Activated CD4-positive, alpha-beta T cell treated with anti-CD3 and anti-CD28 coated beads for 36 hours (primary cell): ENCODE measurements at places on chromosomes 2 and 18. TPM values are rescaled to one million over a fixed set of nuclear protein-coding genes. Genes with fewer than 3 reads are reported as not detected.

DYSF gene
- total RNA-seq = 0.02 TPM

B4GALT6 gene
- total RNA-seq = 6.5 TPM

IL1RL1 gene
- 0.26 TPM for total RNA-seq

SF3B6 gene
- 143 TPM for total RNA-seq

MERTK gene
- total RNA-seq = 1.4 TPM

DNA sequence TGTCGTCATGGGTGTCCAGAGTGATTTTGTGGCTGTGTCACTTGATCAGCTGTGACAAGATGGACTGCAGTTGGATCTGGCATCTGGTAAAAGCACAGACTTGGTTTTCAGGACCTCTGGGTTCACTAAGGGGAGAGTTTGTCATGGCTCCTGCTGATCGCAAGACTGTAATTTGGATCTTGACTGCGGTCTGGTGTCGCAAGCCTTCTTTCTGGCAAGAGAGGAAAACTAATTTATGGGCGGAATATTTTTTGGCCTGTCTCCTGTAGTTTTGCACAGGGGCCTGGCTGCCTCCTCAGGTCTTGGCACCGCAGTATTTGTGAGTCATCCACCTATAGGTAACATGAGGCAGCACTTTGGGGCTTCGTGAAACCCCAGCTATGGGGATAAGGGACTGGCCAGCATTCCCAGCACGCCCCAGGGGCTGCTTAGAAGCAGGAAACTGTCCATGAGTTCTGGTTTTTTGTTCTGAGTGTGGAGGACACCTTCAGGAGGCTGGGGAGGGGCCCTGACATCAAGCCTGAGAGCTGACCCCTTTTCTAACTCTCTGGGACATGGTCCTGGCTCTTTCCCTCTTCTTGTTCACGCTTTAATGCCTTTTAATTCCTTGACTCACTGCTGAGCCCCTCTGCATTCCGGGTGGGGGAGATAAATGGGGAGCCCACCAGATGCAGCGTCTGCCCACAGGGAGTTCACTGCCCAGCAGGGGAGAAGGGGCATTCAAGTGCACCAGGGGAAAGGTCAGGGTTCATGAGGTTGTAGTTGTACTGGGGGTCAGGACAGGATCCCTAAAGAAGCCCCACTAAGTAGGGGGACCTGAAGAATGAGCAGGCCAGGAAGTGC lies 12.2 kb downstream of the SH3BP4 start:
- DNase-seq = no peak

- DNase-seq = no peak
Observed at GRCh38 chr2:78644854-78645253, 380.6 kb upstream of the REG3G start.

DNA sequence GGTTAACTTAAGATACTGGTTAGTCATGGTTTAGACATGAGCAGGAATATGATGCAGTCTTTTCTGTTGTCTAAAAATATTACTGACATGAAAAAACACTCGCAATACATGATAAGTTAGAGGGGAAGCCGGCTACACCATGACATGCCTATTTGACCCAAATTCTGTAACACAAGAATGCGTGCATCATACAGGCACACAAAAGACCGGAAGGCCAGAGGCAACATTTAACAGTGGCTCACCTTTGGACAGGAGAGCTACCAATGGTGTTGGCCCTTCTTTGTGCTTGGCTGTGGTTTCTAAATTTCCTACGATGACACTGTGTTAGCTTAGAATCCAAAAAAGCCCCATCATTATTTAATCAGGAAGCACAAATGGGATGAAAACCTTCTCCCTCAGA lies 4.1 kb downstream of the PARD6G start:
- no peak for DNase-seq

- no peak for DNase-seq
Observed at GRCh38 chr2:205772983-205773382, 90.7 kb downstream of the NRP2 start.

DNA sequence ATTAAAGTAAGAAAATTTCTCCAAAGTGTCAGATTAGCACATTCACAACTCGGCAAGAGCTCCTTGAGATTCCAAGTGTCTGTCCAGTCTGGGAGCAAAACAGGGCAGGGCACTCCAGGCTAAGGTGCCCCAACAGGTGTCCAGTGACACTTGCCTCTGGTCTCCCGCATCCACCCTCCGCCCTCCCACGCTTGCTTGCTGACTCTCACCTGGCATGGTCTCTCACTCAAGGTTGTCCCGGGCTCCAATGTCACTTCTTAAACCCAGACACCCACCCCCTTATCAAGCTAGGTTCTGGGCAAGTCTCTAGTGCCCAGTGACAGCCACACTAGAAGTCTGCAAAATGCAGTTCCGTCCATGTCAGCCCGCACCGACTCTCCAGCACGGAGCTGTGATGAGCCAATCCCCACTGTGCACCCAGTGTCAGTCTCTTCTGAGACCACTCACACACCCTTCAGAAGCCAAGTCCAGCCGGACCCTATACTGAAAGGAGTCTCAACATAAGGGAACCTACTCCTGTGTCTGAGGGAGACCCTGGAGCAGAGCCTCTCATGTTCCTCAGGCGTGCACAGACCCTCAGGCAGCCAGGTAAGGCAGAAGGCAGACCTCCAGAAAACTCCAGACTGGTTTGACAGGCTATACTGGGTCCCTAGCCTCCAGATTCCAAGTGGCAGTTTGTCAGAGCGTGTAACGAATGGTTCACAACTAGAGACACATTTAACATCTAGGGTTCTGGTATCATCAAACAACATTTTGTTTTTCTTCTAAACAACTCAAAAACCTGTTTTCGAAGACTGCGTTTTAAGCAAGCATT lies 45.6 kb downstream of the HDLBP start:
- DNase-seq = no peak

DNA sequence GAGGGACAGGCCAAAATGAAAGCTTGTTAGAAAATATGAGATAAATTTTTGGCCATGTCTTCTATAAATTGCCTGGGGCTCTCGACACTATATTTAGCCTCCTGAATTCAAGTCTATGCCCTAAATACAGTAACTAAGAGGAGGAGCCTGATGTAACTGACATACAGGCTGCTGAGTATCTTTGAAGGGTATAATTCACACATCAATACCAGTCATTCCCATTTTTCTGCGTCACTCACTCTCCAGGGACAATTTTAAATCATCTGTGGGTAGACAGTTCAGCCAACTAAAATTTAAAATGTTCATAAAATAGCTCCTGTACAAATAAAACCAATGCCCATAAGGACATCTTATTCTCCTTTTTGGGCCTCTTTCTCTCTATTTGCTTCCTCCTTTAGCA lies 105.9 kb downstream of the AP1S3 start:
- DNase-seq = no peak

- DNase-seq = peak; percentile 65
Observed at GRCh38 chr2:96325041-96325883, at the start of gene ITPRIPL1. TSS of gene ITPRIPL1 (plus strand) at chr2:96325317. CDS start at chr2:96325840, 523 bp downstream.

DNA sequence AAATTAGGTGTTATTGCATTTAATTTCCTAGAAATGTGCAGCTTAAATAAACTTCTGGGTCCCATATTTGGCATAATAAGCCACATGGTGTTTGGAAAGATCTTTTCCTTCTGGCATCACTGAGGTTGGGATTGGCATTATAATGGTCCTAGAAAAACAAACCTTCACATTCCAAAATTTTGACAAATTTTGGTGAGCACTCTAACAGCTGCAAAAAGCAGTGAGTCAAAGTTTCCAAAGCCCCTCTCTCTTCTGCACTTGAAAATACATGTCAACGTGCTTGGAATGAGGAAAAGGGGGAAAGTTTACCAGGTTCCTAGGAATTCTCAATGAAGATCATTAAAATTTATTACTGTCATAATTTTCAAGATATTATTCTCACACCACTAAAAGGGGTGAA lies 77.8 kb upstream of the STK17B start:
- DNase-seq = no peak

- peak; percentile 10 for DNase-seq
Observed at GRCh38 chr18:48408111-48408726, 964 bp downstream of the ZBTB7C start.

DNA sequence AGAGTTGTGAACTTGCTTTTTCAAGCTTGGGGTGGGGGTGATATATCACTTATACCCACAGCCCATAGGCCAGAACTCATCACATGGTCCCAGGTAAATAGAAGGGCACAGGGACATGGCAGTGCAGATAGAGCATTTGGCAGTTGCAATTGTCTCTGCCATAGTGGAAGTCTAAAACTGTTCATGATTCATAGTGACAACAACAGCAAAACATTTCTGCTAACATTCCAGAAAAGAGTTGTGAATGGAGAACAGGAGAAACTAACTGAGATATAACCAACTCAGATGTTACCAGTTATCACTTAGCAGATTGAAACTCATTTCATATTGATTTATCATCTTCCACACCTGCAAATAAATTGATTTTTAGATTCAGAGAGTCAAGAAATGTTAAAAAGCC lies 278.6 kb upstream of the KYNU start:
- no peak for DNase-seq

DNA sequence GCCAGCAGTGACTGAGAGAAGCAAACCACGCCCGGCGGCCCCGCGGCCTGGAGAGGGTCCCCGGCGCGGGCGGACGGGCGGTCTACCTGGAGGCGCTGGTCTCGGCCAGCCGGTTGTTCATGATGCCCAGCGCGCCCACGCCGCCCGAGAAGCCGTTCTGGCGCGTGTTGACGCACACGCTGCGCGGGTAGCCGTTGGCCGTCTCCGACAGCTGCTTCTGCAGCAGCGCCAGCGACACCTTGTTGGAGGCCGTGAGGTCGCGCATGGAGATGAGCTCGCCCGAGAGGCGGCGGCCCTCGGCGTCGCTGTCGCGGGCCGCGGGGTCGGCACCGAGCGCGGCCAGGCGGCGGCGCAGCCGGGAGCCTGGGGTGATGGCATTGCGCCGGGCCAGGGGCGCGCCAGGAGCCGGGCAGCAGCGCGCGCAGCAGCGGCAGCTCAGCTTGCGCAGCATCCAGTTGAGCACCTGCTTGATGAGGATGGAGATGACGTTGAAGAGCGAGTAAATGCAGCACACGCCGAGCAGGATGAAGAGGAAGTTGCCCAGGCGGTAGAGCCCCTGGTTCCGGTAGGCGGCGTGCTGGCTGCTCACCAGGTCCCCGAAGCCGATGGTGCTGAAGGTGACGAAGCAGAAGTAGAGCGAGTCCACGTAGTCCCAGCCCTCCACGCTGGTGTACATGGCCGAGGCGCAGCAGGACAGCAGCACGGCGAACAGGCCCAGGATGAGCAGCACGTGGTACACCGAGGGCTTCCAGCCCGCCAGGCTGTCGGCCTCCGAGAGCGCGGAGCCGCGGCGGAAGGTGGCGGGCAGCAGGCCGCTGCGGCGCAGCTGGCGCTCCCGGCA lies 118.1 kb downstream of the MSH2 start:
- peak; percentile 87 for DNase-seq

DNA sequence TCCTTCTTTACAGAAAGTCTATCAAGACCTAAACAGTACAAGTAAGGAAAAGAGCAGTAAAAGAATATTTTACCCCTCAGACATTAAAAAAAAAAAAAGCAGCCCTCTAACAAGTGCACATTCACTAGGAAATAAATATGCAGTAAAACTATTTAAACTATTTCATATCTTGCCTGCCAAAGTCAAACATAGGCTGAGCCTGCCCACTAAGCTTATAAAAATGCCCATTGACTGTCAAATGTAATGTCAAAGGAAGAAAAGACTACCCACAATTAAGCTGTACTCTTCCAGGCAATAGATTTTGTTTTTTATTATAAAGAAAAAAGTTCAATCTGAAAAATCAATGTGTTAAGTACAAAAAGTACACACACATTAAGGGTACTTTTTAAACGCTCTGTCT lies 11.8 kb downstream of the ALS2 start:
- no peak for DNase-seq

DNA sequence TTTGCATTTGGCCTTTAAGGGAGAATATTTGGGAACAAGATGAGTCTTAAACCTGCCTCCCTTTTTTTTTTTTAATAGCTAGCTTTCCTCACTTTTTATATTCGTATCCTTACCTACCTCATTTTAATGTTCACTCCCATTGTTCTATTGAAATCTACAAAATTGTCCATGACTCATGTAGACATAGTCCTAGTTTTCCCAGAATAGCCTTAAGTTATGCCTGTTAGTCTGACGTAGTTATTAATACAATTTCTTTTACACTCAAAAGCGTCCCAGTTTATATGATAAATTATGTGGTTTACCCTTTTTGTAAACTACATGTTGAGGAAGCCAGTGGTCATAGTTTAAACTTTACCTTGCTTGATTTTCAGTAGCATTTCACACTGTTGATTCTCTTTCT lies 73.4 kb downstream of the UBR3 start:
- DNase-seq = no peak

DNA sequence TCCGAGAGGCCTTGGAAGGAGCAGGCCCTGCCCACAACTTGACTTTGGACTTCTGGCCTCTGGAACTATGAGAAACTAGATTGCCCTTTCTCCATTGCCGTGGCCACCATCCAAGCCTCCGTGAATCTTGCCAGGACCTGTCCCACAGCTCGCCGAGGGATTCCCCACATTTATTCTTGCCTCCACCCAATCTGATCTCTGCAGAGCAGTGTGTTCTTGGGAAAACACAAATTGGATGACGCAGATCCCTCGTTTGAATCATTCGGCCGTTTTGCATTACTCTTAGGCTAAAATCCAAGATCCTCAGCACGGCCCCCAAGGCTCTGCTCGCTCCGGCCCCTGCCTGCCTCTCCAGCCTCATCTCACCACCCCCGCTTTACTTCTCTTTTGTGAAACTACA lies 364.2 kb downstream of the ZNF516 start:
- DNase-seq = no peak

- no peak for DNase-seq
Observed at GRCh38 chr2:696463-696862, 19.3 kb upstream of the TMEM18 start.

- no peak for DNase-seq
Observed at GRCh38 chr2:38793511-38793910, 15.5 kb downstream of the GEMIN6 start.

DNA sequence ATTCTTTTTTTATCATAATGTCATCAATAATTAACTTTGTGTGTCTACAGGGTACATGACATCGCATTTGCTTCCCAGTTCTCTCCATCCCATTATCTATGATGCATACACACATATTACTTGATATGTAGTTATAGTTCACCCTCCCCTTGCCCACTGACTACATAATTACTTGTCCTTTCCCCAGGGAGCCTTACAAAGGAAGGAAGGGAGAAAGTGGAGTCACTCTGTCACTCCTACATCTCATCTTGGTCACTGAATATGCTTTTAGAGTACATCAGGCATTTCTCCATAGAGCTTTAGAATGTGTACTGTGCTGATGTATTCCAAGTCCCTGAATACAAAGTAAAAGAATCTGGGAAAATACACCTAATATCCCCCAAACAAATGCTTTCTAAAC lies 6.0 kb upstream of the DTNA start:
- no peak for DNase-seq

DNA sequence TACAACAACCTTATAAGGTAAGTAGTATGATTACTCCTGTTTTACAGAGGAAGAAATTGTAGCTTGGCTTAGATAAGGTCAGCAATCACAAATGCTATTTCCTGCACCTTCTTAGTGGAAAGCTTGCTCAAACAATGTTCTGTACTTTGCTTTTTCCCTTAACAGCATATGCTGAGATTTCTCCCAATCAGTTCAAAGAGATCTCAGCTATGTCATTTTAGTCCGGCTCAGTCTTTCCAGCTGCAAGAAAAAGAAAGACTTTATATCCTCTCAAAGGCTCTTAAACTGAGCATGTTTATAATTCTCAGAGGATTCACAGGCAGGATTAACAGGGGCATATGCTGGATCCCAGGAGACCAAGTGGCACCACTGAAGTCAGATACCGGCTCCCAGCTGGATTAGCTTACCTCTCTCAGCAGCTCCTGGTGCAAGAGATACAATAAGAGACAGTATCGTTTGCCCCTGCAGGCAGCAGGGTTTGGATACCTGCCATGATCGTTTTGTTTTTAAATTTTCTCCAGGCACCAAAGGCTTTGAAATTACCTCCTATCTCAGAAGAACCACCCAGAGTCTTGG lies 29.5 kb downstream of the KIAA2012 start:
- DNase-seq = no peak
